ENCODE measurements at places on chromosomes 13 and 19.

- DNase-seq, result no peak
These were observed 947.9 kb downstream of the PCDH17 start for GRCh38 chr13:58579468-58579867.

- DNase-seq, result no peak
These were observed 4.7 kb upstream of the SIGLEC14 start for GRCh38 chr19:51651216-51651846.

- DNase-seq, result no peak
These were observed 20.4 kb downstream of the MISP start for GRCh38 chr19:771332-771785.

GRCh38 chr13:97892717-97893116 is 60.8 kb upstream of the IPO5 start:
- DNase-seq, result no peak

DNA sequence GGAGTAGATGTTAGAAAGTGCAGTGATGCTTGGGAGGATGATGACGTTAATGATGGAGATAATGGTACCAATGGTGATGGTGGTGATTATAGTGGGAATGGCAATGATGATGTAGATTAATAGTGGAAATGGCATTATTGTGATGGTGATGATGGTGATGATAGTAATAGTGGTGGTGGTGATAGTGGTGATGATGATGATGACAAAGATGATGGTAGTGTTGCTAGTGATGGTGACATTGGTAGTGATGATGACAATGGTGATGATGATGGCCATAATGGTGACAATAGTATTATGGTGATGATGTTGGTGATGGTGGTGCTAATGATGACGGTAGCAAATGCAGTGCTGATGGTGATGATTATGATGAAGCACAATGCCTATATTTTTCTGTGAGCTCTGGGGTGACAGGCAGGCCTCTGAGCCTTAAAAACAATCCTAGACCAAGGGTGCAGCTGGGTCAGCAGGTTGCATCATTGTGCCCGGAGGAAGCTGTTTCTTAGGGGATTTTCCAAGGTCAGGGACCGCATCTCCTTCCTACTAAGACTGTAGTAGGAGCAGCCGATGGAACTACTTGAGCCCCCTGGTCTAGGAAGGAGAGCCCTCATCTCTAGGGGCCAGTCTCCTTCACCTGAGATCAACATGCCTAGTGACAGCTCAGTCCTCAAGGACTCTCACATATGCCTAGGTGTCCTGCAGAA is 7.8 kb downstream of the CEACAM18 start:
- no peak for DNase-seq

GRCh38 chr13:73293913-73294523 is 235.2 kb downstream of the KLF5 start:
- DNase-seq, result no peak

DNA sequence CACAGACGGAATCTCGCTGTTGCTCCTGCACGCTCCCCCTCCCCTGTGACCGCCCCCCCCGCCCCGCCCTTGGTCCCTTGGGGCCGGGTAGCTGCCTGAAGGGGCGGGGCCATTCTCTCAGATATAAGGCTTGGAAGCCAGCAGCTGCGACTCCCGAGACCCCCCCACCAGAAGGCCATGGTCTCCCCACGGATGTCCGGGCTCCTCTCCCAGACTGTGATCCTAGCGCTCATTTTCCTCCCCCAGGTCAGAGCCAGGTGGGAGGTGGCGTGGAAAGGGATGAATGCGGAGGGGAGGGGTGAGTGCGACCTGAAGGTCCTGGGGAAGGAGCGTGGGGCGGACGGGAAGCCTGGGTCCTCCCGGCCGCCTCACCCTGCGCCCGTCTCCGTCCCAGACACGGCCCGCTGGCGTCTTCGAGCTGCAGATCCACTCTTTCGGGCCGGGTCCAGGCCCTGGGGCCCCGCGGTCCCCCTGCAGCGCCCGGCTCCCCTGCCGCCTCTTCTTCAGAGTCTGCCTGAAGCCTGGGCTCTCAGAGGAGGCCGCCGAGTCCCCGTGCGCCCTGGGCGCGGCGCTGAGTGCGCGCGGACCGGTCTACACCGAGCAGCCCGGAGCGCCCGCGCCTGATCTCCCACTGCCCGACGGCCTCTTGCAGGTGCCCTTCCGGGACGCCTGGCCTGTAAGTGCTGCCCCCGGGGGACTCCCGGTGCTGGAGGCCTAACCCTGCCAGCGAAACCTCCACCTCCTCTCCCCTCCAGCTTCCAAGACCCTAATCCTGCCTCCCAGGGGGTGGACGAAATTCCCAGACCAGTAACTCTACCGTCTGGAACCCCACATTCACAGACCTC is at the start of gene DLL3:
Gene DLL3, plus strand, starts transcription at position 150 of the 845 bp plus-strand sequence. Its CDS starts 28 bp downstream, at position 178.
- no peak for DNase-seq

DNA sequence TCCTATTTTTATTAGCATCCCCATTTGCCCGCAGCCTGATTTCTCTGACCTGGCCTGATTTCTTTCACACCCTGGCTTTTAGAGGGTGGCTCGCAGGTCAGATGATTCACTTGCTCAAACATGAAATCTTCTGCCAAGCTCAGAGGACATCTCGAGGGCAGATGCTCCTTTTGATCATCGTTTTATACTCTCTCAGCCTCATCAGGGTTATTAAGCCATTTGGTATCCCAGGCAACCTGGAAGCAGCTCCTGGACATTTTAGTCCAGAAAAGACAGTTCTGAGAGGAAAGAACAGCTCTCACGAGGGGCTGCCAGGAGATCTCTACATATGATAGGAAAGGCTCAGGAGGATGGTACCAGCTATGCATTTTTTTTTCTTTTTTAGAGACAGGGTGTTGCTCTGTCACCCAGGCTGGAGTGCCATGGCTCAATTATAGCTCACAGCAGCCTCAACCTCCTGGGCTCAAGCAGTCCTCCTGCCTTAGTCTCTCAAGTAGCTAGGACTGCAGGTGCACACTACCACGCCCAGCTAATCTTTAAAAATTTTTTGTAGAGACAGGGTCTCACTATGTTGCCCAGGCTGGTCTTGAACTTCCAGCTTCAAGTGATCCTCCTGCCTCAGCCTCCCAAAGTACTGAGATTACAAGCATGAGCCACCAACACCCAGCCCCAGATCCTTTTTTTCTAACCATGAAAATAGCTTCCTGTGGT is 165.4 kb downstream of the KATNAL1 start:
- DNase-seq, result no peak

- no peak for DNase-seq
These were observed 7.6 kb upstream of the IPO5 start for GRCh38 chr13:97945792-97946419.

GRCh38 chr13:32976056-32976805 is 40.0 kb upstream of the KL start:
- DNase-seq, result no peak

GRCh38 chr19:38135150-38135998 is 88.6 kb downstream of the DPF1 start:
- no peak for DNase-seq

DNA sequence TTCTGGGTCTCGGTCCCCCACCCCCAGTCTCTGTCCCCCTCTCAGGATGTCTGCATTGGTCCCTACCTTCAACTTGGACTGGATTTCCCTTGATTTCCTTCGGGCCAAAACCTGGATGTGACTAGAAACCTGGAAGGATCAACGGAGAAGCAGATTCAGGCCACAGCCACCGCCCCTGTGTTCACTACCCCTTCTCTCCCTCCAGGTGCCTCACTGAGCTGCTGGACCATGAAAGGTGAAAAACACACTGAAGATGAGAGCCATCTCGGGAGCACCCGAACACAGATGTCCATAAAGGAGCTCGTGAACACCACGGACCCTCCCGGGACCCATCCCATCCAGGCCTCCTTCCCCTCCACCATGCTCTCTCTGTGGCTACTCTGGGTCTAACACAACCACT is 5.0 kb downstream of the TEAD2 start:
- no peak for DNase-seq

DNA sequence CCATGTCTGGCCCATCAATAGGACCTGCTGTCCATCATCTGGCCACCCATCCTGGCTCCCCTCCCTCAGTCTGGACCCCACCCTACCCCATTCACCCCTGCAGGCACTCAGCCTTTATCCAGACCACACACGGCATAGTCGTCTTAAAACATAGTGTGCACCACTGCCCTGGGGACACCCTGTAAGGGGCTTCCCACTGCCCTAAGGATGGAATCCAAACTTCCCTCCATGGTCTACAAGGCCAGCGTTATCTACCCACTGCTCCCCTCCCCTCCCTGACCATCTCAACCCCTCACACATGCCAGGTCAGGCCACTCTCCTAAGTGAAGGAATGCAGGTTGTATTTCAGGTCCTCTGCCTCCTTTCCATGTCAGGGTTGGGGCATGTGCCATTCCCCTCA is 352.7 kb upstream of the ZNF507 start:
- DNase-seq, result no peak

- no peak for DNase-seq
These were observed 159.8 kb downstream of the IRS2 start for GRCh38 chr13:109626386-109627171.

DNA sequence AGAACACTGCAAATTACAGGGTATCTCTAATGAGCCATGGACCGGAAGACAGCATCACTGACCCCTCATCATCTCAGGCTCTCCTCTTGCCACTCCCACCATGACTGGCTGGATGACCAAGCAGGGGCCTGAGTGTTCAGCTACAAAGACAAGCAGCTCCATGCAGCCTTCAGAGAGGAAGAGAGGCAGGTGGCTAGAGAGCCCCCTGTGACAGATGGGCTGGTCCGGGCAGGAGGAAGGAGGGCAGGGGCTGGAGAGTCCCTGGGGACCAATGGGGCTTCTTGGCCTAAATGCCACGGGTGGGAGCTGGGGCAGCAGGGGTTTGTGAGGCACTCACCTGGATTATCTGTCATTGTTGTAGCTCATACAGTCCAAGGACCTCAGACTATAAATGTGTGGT is 12.8 kb upstream of the RASA3 start:
- no peak for DNase-seq

DNA sequence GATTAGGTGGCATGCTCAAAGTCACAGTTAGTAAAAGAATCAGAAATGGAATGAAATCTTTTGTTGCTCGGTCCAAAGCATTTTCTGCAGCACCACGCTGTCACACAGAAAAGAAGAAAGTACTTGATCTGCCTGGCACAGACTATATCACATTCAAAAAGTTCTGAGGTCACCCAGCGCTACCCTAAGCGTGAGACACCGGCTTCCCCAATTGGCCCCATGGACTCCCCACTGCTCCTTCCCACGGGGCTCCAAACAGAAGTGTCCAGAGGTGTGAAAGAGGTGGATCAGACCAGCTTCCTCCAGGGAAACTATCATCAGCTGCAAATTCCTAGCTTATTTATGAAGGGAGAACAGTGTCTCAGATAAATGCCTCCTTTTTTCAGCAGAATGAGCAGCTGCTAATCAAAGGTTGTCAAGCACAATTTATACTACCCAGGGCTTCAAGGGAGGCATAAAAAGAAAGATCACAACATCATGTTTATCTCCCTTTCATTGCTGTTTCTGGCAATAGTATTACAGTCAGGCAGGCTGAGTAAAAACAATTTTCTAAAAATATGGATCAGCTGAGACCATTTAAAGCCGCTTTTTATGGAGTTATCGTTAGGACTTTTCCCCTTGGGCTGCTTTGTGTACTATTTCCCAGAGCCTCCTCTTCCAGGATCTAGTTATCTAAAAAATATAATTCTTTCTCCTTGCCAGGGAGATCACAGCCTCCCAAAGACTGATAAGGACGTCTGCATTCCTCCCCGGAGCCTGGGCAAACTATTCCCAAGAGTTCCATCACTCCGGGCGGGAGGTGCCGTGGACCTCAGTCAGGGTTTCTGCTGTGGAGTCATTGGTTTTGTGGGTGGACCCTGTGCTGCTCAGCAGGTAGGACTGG is 208.0 kb downstream of the LHFPL6 start:
- no peak for DNase-seq

DNA sequence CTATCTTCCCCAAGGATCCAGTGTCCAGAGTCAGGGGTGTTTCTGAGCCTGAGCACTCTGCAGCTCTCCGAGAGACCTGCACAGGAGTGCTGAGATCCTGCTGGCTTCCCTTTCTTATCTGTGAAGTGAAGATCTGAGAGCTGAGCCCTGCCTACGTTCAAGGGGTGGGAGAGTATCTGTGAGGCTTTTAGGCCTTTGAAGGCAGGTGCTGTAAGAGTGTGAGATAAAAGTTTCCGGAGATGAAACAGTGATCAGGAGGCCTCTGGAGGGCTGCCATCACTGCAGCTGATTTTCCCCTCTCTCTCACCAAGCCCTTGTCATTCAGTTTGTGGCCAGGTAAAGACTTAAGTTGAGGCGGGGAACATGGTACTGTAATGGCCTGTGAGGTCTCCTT is 83.1 kb downstream of the AKAP11 start:
- no peak for DNase-seq

- no peak for DNase-seq
These were observed 10.3 kb downstream of the FKBP8 start for GRCh38 chr19:18533058-18533457.

DNA sequence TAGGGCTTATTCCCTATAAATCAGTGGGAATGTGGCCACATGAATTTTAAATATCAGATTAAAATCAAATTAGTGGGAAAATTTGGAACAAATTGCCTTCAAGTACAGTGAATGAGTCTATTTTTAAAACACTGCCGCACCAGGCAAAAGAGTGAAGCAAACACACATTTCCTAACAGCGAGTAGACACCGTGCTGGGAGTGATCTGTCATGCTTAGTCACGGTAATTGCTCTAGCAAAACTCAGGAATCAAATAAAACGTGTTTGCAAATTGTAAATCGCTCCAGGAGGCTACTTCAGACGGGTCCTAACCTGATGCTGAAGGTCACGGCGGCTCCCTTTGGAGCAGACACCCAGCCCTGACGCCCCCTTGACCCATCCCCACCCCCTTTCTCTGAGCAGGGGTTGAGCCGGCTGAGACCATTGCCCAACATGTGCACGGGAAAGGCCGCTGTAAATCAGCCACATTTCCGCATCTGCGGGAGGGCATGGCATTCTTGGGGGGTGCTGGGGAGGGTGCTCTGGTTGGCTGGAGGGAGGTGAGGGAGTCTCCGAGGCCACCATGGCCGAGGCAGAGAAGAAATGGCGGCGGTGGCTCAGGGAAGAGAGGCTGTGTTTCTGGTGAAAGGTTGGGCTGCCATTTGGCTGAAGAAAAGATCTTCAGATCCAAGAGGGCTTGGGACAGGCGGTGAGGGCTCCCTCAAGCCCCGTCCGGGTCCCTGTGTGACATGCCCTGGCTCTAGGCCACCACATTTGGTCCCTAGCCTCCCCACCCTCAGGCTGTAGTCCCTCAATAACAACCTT is 8.9 kb downstream of the CEBPA start:
- DNase-seq, result peak; percentile 26

- DNase-seq, result no peak
These were observed 8.0 kb upstream of the YJU2 start for GRCh38 chr19:4238831-4239230.

DNA sequence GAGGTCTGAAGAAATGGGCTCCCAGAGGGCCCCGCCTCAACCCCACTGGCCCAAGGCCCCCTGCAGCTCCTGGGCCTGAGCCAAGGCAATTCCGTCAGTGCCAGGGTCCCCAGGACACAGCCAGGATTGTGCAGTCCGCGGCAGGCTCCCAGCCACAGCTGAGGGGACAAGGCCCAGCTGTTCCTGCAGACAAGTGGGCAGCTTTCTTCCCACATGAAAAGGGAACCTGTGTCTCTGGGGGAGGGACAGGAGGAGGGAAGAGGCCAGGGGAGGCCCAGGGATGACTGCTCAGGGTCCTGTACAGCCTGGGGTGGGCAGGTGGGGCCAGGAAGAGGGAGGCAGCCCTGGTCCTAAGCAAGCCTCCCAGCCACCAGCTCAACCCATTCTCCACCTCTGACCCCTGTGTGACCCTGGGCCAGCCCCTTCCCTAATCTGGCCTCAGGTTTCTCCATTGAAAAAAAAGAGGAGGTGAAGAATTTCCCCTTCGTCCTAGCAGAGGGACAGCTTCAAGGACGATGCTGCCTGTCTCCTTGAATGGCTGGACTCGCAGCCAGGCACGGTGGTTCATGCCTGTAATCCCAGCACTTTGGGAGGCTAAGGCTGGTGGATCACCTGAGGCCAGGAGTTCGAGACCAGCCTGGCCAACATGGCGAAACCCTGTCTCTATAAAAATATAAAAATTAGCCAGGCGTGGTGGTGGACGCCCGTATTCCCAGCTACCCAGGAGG is 20.5 kb upstream of the VSTM2B start:
- no peak for DNase-seq
